Activated naive CD4-positive, alpha-beta T cell treated with anti-CD3 and anti-CD28 coated beads, Interleukin-2, amount 50 U/mL, for 72 hours (primary cell): ENCODE measurements at places on chromosomes 12 and 14. TPM values are rescaled to one million over a fixed set of nuclear protein-coding genes. Genes with fewer than 3 reads are reported as not detected.

BDKRB2 gene
- total RNA-seq, result 0.08 TPM

FLRT2 gene
- total RNA-seq, result not detected

GLT8D2 gene
- total RNA-seq, result 0.25 TPM

HRK gene
- not detected for total RNA-seq
